ENCODE measurements at places on chromosomes 7 and 10. TPM values are rescaled to one million over a fixed set of nuclear protein-coding genes. Genes with fewer than 3 reads are reported as not detected.
A peak's percentile ranks its signal among the peaks of the same experiment; 100 is the strongest.

GRCh38 chr10:80518807-80519360, 18.8 kb upstream of the SH2D4B start:
- DNase-seq: no peak

DNA sequence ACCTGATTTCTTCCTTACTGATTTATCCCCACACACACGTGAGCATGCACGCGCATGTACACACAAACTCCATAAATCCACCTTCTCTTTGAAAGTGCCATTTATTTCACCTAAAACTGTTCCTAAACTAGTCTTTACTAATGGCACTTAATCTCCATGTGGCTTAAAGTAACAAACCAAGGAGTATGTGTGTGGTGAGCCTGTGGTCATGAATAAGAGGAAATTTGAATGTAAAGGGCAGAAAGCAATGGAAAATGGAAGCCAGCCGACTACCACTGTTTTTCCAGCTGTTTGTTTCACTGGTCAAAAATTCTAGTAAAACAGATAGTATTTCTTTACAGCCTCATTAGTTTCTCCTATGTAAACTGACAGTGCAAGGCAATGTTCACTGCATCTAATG, 23.8 kb downstream of the SEMA3C start:
- DNase-seq: no peak

GRCh38 chr7:40972426-40972825, 730.5 kb downstream of the INHBA start:
- DNase-seq: no peak

- DNase-seq: no peak
Observed at GRCh38 chr7:5276611-5277010, 6.1 kb upstream of the SLC29A4 start.

- no peak for DNase-seq
Observed at GRCh38 chr7:130669085-130669700, 645 bp upstream of the COPG2 start.

DNA sequence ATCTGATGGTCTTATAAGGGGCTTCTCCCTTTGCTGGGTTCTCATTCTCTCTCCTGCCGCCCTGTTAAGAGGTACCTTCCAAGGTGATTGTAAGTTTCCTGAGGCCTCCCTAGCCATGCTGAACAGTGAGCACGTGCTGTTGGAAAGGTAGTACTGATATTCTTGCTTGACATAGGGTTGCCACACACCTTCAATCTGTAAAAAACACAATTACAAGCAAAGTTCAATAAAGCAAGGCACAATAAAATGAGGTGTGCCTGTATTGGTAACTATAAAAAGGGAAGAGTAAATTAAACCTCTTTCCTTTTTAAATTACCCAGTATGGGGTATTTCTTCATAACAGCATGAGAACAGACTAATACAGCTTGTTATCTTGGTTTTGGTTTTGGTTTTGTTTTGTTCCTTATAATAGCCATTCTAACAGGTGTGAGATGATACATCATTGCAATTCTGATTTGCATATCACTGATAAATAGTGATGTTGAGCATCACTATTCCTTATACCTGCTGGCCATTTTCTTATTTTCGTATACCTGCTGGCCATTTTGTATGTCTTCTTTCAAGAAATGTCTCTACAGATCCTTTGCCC, 164.9 kb upstream of the TRIM24 start:
- DNase-seq: peak; percentile 15

GRCh38 chr7:17622451-17622850, 317.8 kb downstream of the SNX13 start:
- no peak for DNase-seq

- no peak for DNase-seq
Observed at GRCh38 chr7:2646680-2647571, 15.1 kb downstream of the TTYH3 start.

DNA sequence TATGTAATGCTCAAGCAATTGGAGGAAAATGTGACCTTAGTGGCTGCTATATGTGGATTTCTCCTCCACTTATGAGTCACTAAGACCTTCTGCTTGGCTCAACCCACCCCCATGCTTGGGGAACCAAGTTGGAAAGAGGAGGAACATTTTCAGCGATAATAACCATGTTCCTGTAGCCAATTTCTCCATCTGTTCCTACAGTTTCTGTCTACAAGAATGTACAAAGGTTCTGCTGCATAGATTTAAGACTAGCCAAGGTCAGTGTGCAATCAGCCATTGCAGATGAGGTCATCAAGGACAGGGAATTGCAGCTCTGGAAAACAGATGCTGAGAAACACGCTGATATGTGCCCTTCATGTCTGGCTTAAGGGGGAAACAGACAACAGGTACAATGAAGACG, 5.6 kb upstream of the NRCAM start:
- no peak for DNase-seq

- no peak for DNase-seq
Observed at GRCh38 chr7:38669965-38670520, 38.9 kb upstream of the AMPH start.

- DNase-seq: no peak
Observed at GRCh38 chr7:36979810-36980248, 255.5 kb upstream of the AOAH start.

DNA sequence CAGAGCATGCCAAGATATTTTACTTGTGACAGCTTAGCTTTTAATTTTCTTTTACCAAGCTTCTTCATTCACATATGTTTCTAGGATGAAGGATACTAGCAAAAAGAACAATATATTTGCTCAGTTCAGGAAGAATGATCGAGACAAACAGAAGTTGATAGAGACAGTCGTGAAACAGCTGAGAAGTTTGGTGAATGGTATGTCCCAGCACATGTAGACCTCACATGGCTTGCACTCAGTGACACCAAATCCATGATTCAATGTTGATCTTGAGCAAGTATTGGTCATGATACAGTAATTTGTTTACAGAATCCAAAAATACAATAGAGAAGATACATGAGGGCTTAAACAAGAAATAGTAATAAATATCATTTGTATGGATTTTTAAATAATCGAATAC, 2.5 kb upstream of the CYP26C1 start:
- no peak for DNase-seq

DNA sequence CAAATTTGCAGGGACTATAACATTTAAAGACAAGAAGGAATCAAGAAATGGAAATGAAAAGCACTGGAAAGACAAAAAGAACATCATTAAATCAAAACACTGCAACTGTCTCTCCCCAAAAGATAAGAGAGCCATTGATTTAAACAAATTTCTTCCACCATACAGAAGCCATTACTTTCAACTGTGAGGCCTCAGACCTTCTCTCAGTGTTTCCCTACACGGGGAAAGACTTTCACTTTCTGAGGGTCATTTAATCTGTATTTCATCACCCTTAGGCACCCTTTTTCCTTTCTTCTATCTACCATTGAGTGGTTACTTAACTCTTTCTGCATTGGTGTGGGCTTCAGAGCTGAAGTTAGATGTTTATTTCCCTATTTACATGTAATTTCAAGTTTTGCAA, 47.5 kb downstream of the CCDC172 start:
- no peak for DNase-seq

DNA sequence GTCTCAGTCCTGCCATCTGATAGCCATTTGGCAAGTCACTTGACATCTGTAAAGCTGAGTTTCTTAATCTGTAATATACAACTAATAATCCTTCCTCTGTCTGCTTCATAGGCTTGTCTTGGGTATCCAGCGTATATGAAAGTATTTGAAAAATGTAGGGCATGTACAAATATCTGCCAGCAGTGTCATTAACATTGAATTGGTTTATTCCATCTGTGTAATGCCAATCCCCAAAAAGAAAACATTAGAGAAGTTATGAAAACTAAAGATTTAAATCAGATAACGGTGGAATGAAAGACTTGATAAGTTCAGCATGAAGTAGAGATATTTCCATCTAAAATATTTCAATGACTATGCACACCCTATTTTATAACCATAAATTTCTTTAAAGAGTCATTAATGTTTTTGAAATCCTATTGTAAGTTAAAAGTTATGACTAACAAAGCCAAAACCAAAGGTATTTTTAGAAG, 9.8 kb upstream of the RTKN2 start:
- DNase-seq: no peak

DNA sequence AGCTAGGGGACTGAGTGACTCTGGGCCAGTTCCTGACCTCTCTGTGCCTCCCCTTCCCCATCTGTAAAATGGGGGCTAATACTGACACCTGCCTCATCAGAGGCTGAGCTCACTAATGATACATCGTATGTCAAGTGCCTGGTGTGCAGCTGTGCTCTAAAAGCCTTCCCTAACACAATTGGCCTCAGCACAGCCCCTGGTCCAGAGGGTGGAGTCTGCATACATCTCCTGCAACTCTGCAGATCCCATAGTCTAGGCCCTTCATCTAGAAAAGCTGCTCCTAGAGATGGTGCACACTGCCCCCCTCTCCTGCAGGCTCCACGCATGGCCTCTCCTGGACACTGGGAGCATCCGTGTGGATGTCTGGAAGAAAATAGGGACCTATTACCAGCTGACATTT, 255.0 kb downstream of the RPS24 start:
- no peak for DNase-seq

DNA sequence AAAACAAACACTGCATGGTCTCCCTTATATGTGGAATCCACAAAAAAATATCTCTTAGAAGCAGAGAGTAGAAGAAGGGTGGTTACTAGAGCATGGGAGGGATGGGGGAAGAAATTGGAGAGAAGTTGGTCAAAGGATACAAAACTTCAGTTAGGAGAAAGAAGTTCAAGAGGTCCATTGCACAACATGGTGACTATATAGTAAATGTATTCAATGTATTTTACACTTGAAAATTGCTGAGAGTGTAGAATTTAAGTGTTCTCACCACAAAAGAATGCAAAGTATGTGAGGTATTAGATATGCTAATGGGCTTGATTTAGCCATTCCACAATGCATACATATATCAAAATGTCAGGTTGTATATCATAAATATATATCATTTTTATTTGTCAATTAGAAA, 232.0 kb upstream of the CELF2 start:
- DNase-seq: no peak

- no peak for DNase-seq
Observed at GRCh38 chr10:22246680-22247391, 29.0 kb upstream of the EBLN1 start.

DNA sequence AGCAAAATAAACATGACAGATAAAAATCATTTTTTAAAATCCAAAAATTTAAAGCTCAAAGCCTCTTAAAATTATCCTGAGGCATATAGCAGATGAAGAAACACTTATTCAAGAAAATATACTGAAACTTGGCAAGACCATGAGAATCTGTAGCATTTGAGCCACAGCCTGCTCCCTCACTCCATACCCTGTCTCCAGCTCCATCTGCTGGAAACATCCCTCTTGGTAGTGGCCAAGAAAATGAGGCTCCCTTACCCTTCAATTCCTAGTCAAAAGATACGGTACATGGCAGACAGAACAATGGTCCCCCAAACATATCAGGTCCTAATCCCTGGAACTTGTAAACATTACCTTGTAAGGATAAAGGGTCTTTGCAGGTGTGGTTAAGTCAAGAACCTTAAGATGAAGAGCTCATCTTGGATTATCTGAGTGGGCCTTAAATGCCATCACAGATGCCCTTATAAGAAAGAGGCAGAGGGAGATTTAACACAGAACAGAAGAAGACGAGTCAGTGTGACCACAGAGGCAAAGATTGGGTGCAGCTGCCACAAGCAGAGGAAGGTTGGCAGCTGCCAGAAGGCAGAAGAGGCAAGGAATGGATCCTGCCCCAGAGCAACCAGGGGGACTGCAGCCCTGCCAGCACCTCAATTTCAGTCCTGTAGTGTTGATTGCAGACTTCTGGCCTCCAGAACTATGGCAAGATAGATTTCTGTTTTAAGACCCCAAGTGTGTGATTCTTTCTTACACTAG, 149.4 kb downstream of the ZNF248 start:
- no peak for DNase-seq

DNA sequence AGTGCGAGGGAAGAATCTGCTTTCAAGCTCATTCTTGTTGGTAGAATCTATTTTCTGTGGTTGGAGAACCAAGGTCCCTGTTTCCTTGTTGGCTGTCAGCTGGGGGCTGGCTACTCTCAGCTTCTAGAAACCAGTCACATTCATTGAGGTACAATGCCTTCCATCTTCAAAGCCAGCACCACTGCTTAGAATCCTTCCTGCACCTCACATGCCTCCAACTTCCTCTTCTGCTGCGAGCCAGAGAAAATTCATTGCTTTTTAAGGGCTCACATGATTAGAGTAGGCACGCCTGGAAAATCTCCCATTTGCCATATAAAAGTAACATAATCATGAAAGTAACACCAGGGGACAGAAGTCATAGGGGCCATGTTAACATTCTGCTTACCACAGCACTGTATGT, 28.7 kb downstream of the TES start:
- DNase-seq: no peak

GRCh38 chr7:150322833-150323681, at the start of the genes ACTR3C and LRRC61:
ACTR3C (minus strand) TSS chr7:150323545; CDS start chr7:150295296, 28,249 bp downstream.
LRRC61 (plus strand) TSS chr7:150323355; CDS start chr7:150336862, 13,507 bp downstream.
- DNase-seq: peak; percentile 77

DNA sequence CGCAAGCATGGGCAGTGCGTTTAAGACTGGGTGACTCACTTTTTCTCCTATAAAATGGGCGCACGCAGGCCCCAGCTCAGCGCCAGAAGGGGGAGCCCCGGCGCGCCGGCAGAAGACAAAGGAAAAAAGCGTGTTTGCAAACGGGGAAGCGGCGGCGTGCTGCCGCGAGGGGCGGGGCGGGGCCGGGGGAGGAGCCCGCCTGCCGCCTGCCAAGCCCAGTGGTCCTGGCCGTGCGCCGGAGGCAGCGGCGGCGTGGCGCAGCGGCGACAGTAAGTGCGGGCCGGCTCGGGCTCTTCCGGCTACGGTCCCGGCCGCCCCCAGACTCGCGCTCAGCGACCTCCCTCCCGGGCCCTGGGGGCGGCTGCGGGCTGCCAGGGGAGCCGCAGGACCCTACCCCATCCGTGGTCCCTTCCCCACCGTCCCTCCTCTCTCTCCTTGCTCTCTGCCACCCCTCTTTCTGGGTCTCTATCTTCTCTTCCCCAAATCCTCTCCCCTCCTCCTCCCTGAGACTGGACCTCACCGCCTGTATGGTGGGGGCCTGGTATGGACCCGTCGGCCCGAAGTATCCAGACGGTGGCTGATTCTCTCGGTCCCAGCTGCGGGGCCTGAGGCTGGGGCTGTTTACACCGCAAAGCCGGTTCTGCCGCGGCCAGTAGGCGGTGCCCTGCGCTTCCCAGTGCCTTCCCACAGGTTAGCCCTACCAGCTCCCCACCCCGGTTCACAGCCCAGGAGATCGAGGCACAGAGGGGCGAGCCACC, at the start of gene SLC29A3:
Gene SLC29A3, plus strand, starts transcription at position 218 of the 758 bp plus-strand sequence. Its CDS starts 51 bp downstream, at position 269.
- DNase-seq: peak; percentile 88

GRCh38 chr7:85529201-85529600, 342.3 kb upstream of the SEMA3D start:
- DNase-seq: no peak

- DNase-seq: no peak
Observed at GRCh38 chr10:48541144-48541795, 63.6 kb downstream of the ARHGAP22 start.

Gene GARIN1A
- not detected for total RNA-seq

Gene STEAP2
- 33.3 TPM for total RNA-seq

Gene CRTAC1
- total RNA-seq: not detected

Gene BMPER
- total RNA-seq: 1.1 TPM

Gene CYP3A5
- total RNA-seq: 543 TPM

Gene GPR158
- 0.27 TPM for total RNA-seq

Gene CLEC5A
- total RNA-seq: 0.48 TPM

Gene SFTPD
- not detected for total RNA-seq

Gene OR2A7
- total RNA-seq: 19.1 TPM

Gene FRMD4A
- 5.2 TPM for total RNA-seq

Gene HTRA1
- total RNA-seq: 103 TPM

Gene ACBD7
- not detected for total RNA-seq

Gene CLCN1
- total RNA-seq: not detected
